ENCODE measurements at places on chromosomes 7 and 10. TPM values are rescaled to one million over a fixed set of nuclear protein-coding genes. Genes with fewer than 3 reads are reported as not detected.

- DNase-seq, result no peak
These were observed 40.8 kb downstream of the SLC16A12 start for GRCh38 chr10:89494575-89494974.

OR13A1 gene
- not detected for total RNA-seq

DNA sequence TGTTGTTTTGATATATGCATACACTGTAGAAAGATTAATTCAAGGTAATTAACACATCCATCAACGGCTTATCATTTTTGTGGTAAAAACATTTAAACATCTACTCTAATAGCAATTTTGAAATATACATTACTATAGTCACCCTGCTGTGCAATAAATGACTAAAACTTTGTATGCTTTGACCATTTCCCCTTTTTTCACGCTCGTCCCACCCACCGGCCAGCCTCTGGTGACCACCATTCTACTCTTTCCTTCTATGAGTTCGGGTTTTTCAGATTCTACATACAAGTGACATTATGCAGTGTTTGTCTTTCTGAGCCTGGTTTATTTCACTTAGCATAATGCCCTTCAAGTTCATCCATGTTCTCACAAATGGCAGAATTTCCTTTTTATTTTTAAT is 21.3 kb downstream of the CYCS start:
- no peak for DNase-seq

DNA sequence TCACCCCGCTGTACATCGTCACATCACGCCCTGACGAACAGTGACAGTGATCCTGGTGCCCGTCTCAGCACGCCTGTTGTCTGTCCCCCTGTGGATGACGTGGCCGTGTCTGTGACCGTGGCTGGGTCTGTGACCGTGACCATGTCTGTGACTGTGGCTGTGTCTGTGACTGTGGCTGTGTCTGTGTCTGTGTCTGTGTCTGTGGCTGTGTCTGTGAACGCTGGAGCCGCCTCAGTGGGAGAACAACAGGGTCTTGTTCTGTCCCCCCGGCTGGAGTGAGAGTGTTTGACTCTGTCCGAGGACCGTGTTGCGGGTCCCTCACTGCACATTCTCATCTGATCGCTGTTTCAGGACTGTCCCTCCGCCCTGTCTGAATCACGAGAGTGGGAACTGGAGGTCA is 202.2 kb downstream of the TCERG1L start:
- DNase-seq, result no peak

GRCh38 chr7:121102619-121103018 is 114.1 kb downstream of the CPED1 start:
- no peak for DNase-seq

A1CF gene
- total RNA-seq, result not detected

GRCh38 chr10:96272316-96273280 is 1.2 kb upstream of the BLNK start:
- no peak for DNase-seq

- no peak for DNase-seq
These were observed 130.1 kb downstream of the DNAJB6 start for GRCh38 chr7:157466867-157467261.

Measured in IMR-90 (cell line).